ENCODE measurements at places on chromosomes 11 and 22.

- DNase-seq: no peak
Measured at GRCh38 chr22:24819487-24819886, 13.5 kb downstream of the SGSM1 start.

GRCh38 chr11:78683774-78684173, 109.1 kb upstream of the NARS2 start:
- no peak for DNase-seq

- no peak for DNase-seq
Measured at GRCh38 chr11:126742582-126742981, 258.0 kb downstream of the KIRREL3 start.

GRCh38 chr11:25855916-25856315, 476.0 kb upstream of the ANO3 start:
- DNase-seq: no peak

- DNase-seq: no peak
Measured at GRCh38 chr22:43900206-43900605, 8.4 kb upstream of the PNPLA5 start.

DNA sequence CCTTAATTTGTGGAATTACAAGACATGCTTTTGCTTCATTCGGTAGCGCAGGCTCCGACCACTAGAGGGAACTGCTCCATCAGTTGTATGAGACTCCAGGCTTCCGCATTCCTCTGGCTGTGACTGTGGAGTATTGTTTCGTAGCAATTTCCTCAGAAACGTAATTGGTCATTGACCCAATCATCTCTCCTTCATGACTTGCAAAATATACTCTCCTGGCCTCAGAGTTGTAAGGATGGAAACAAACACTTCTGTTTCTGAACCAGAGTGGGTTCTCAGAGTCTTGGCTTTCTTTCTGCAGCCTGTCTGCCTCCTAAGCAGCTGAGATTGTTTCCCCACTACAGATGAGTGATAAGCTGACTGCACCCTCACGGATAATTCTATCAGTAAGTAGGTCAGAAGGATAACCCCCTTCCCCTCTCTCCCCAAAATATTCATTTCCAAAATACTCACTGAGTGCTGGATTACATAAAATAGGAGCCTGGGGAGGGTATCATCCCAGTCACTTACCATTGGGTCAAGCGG, 146.8 kb upstream of the ZC3H12C start:
- DNase-seq: peak; percentile 42

- no peak for DNase-seq
Measured at GRCh38 chr22:46049726-46050450, 72.9 kb upstream of the WNT7B start.

GRCh38 chr11:83648610-83649527, 362.7 kb upstream of the CCDC90B start:
- no peak for DNase-seq

GRCh38 chr11:27329867-27330632, 33.0 kb downstream of the CCDC34 start:
- no peak for DNase-seq

Measured in activated T-cell treated with anti-CD3 and anti-CD28 coated beads for 24 hours (primary cell).